ENCODE measurements at places on chromosomes 3 and 15. TPM values are rescaled to one million over a fixed set of nuclear protein-coding genes. Genes with fewer than 3 reads are reported as not detected.

The MME gene
- total RNA-seq, result 96.1 TPM

DNA sequence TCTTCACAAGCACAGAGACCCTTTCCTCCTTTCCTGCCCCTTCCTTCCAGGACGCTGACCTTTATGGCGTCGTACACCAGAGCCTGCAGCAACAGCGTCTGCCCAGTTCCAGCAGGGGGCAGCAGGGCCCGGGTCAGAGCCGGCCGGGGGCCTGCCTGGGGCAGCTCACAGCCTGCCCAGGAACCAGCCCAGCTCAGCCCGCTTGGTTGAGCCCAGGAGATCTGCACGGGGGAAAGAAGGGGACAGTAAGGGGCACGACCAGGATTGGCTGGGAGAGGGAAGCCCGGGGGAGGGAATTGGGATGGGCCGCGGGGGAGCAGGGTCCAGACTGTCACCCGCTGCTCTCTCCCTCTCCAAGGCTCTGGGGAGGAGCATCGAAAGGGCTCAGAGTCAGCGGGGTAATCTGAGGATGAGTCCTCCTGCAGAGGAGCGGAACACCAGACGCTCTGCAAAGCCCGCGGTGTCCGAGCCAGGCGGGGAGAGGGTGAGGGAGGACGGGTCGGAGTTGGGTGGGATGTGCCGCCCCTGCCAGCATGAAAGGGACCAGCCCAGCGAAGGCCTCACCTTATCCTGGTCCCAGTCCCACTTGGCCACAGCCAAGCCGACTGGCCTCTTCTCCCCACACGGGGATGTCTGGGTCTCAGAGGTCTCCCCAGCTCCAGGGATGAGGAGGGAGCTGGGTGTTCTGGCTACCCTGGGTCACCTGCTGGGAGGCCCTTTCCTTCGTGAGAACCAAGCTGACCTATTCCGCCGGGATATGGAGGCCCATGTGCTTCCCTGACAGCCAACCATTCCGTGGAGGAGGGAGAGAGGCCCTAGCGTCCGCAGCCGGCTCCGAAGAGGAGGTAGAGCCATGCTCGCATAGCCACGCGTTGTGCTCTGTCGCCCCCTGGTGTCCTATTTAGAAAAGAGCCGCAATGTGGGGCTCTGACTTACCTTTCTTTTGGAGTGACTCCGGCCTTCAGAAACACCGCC, 7.4 kb upstream of the IGDCC3 start:
- peak; percentile 90 for DNase-seq
- H3K27me3 ChIP-seq, result no peaks in the 10 kb centered on the region
- H3K36me3 ChIP-seq, result no peaks in the 10 kb centered on the region
- peak overlapping the region; percentile 79 for H3K27ac ChIP-seq
- peak overlapping the region; percentile 14 for H3K4me3 ChIP-seq

GRCh38 chr3:188229177-188229576, 75.2 kb downstream of the LPP start:
- no peaks in the 10 kb centered on the region for H3K36me3 ChIP-seq
- peak overlapping the region; percentile 26 for H3K27ac ChIP-seq
- DNase-seq, result no peak
- no peaks in the 10 kb centered on the region for H3K4me1 ChIP-seq
- H3K4me3 ChIP-seq, result no peak overlapping the region

DNA sequence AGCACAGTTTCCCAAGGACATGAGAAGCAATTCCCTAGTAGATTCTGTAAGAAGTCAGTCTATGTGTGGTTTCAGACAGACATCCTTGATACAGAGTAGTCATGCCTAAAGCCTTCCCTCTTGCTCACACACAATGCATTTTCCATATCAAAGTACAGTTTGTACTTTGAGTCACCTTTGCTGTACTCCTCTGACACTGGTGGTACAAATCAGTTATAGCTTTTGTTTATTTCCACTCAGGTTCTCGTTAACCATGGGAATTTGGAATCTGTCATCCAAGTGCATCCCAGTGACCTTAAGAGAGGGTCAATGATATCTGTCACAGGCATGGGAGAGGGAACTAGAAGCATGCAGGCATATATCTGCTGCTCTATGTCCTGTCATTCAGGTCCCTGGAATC, 3.6 kb upstream of the GNB4 start:
- no peaks in the 10 kb centered on the region for H3K4me1 ChIP-seq
- no peak overlapping the region for H3K27ac ChIP-seq
- H3K36me3 ChIP-seq, result no peaks in the 10 kb centered on the region
- DNase-seq, result no peak
- no peak overlapping the region for H3K4me3 ChIP-seq
- no peaks in the 10 kb centered on the region for H3K27me3 ChIP-seq

The LSM3 gene
- 10.0 TPM for total RNA-seq

The CADM2 gene
- 6.6 TPM for total RNA-seq

The DNASE1L3 gene
- total RNA-seq, result 3.2 TPM

DNA sequence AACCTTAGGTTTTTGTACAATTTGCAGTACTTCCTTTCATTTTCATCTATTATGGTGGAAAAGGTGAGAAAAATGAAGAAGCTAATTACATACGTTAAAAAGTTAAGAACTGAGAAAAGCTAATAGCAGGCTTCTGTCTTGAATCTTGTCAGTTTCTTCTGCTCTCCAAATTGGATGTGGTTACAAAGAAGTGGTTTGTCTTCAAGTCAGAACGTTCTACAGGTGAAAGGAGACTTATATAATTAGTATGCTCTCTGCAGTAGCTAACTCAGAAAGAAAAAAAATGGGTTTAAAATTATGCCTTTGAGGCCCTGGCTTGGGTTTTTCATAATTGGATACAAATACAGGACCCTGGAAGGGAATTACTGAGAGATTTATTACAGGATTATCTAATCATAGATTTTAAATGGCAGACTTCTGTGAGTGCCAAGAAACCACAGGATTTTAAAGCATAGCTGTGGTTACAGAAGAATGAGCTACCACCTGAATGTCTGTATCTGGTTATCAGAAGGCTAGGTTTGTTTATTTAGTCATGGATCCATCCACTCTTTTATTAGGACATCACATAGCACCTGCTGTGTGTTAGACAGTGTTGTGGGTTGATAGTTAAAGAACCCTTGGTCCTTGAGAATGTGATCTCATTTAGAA, 528.1 kb upstream of the MCTP2 start:
- H3K4me3 ChIP-seq, result no peak overlapping the region
- no peaks in the 10 kb centered on the region for H3K36me3 ChIP-seq
- no peaks in the 10 kb centered on the region for H3K4me1 ChIP-seq

The C3orf85 gene
- total RNA-seq, result not detected

- H3K4me1 ChIP-seq, result no peaks in the 10 kb centered on the region
- no peak overlapping the region for H3K27ac ChIP-seq
- DNase-seq, result no peak
- no peak overlapping the region for H3K4me3 ChIP-seq
- H3K27me3 ChIP-seq, result no peaks in the 10 kb centered on the region
Observed at GRCh38 chr3:11660242-11660641, 16.5 kb upstream of the VGLL4 start.

DNA sequence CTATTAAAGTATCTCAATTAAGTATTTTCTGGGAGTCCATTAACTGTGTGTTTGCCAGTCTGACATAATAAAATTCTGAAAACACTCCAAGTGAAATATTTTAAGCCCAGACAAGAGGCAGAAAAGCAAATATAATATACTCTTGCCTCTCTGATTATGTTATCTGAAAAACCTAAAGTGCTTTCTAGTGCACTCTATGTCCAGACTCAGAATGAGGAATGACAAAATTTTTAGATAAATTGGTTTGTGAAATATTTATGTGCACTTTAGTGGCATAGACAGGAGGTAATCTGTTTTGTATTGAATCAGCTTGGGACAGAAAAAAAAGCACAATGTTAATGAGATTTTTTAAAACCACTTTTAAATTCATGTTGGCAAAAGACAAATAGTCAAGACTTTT, 508.2 kb upstream of the SUCLG2 start:
- H3K4me3 ChIP-seq, result no peak overlapping the region
- no peaks in the 10 kb centered on the region for H3K27me3 ChIP-seq
- DNase-seq, result no peak
- no peak overlapping the region for H3K27ac ChIP-seq
- H3K4me1 ChIP-seq, result no peaks in the 10 kb centered on the region

The SYNPR gene
- total RNA-seq, result not detected

DNA sequence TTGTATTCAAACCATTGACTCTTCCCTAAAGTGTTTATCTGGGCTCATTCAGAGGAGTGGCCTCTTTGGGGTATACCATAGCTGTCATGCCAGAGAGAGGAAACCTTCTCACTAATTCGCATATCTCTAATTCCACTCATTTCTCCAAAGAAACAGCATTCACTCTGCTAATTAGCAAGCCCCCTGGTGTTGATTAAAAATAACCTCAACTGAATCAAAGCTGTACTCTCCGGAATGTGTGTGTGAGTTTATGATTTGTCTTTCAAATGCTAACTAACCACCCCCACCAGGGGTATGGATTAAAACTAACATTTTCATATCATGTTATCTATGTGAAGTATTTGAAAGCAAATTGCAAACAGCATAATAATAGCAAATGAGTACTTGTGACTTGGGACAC, 45.5 kb downstream of the PAQR5 start:
- no peaks in the 10 kb centered on the region for H3K36me3 ChIP-seq
- H3K27ac ChIP-seq, result no peak overlapping the region
- H3K4me3 ChIP-seq, result no peak overlapping the region
- no peaks in the 10 kb centered on the region for H3K4me1 ChIP-seq

DNA sequence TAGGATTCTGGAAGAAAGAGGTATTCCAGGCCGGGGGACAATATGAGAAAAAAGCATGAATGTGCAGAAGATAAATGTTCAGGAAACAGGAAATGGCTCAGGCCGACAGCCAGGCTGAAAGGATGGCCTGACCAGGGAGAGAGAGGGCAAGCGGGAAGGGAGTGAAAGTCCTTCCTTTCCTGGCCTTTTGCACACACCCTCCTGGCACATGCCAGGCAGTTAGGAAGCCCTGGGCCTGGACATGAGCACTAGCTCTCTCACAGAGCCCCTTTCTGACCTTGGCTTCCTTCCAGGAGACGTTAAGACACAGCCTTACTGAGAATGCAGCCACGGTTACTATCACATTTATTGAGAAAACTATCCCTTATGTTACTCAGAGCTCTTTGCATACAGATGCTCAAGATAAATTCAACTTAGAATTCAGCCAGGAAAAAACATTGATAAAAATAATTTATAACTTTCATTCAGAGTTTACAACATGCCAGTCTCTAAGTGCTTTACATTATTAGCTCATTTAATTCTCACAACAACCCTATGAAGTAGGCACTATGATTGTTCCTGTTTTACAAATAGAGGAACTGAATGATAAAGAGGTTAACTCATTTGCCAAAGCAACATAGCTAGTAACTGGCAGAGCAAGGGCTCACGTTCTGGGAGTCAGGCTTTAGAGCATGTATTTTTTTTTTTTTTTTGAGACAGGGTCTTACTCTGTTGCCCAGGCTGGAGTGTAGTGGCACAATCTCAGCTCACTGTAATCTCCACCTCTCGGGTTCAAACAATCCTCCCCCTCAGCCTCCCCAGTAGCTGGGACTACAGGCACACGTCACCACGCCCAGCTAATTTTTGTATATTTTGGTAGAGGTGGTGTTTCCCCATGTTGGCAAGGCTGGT, 39.4 kb upstream of the SMAD3 start:
- no peaks in the 10 kb centered on the region for H3K36me3 ChIP-seq
- H3K27me3 ChIP-seq, result no peaks in the 10 kb centered on the region
- H3K4me1 ChIP-seq, result peaks cover 11% of the 10 kb centered on the region
- DNase-seq, result no peak
- no peak overlapping the region for H3K4me3 ChIP-seq

GRCh38 chr15:40923551-40923950, 5.6 kb upstream of the DLL4 start:
- H3K27ac ChIP-seq, result no peak overlapping the region
- no peaks in the 10 kb centered on the region for H3K36me3 ChIP-seq
- H3K4me1 ChIP-seq, result no peaks in the 10 kb centered on the region
- no peak for DNase-seq
- H3K27me3 ChIP-seq, result no peaks in the 10 kb centered on the region
- no peak overlapping the region for H3K4me3 ChIP-seq

- no peak for DNase-seq
- H3K36me3 ChIP-seq, result no peaks in the 10 kb centered on the region
- no peaks in the 10 kb centered on the region for H3K27me3 ChIP-seq
- no peak overlapping the region for H3K27ac ChIP-seq
- H3K4me3 ChIP-seq, result no peak overlapping the region
Observed at GRCh38 chr15:101827257-101827656, 15.3 kb downstream of the OR4F15 start.

GRCh38 chr3:16945330-16945729, 60.6 kb downstream of the PLCL2 start:
- H3K27me3 ChIP-seq, result no peaks in the 10 kb centered on the region
- no peak for DNase-seq
- H3K36me3 ChIP-seq, result no peaks in the 10 kb centered on the region
- no peaks in the 10 kb centered on the region for H3K4me1 ChIP-seq
- H3K27ac ChIP-seq, result no peak overlapping the region

DNA sequence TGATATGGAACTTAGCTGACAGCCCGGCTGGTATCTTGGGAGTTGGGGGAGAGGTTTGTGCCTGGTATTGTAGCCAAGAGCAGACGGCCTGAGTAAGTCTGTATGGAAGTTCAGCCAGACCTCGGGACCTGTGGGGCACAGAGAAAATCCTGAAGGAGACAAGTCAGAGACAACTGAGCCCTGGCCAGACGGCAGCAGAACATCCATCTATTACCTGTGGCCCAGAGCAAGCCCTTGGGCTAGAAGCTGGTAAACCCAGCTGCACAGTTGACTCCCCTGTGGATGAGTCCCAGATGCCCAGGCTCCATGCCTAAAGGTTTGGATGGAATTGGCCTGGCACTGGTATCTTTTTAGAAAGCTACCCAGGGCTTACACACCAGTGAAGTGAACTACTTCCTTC, 70.4 kb upstream of the DLG1 start:
- DNase-seq, result no peak
- H3K27ac ChIP-seq, result no peak overlapping the region
- no peaks in the 10 kb centered on the region for H3K36me3 ChIP-seq
- no peaks in the 10 kb centered on the region for H3K4me1 ChIP-seq
- H3K4me3 ChIP-seq, result no peak overlapping the region
- H3K27me3 ChIP-seq, result no peaks in the 10 kb centered on the region

- no peaks in the 10 kb centered on the region for H3K27me3 ChIP-seq
- no peak overlapping the region for H3K27ac ChIP-seq
- no peak overlapping the region for H3K4me3 ChIP-seq
- H3K4me1 ChIP-seq, result no peaks in the 10 kb centered on the region
- no peak for DNase-seq
- H3K36me3 ChIP-seq, result no peaks in the 10 kb centered on the region
Observed at GRCh38 chr3:181565416-181565815, 146.3 kb upstream of the SOX2 start.

GRCh38 chr3:178263236-178263916, 272.9 kb upstream of the KCNMB2 start:
- DNase-seq, result no peak
- H3K4me3 ChIP-seq, result no peak overlapping the region
- H3K27ac ChIP-seq, result no peak overlapping the region
- H3K4me1 ChIP-seq, result peaks cover 6% of the 10 kb centered on the region

The DAZL gene
- not detected for total RNA-seq

- no peak for DNase-seq
- H3K4me1 ChIP-seq, result no peaks in the 10 kb centered on the region
- H3K36me3 ChIP-seq, result no peaks in the 10 kb centered on the region
- no peak overlapping the region for H3K27ac ChIP-seq
Observed at GRCh38 chr3:95468331-95468730, 1346.1 kb upstream of the EPHA6 start.

The CELSR3 gene
- total RNA-seq, result 1.3 TPM

The SLC38A3 gene
- 4.1 TPM for total RNA-seq

The GPR15 gene
- total RNA-seq, result not detected

The SPINK8 gene
- not detected for total RNA-seq
